ENCODE measurements at places on chromosomes 6 and 20. TPM values are rescaled to one million over a fixed set of nuclear protein-coding genes. Genes with fewer than 3 reads are reported as not detected.
A peak's percentile ranks its signal among the peaks of the same experiment; 100 is the strongest.

Gene LTB
- total RNA-seq, result 0.29 TPM

Gene RTF2
- 69.1 TPM for total RNA-seq

Gene AP5S1
- 25.3 TPM for total RNA-seq

Gene SRSF6
- total RNA-seq, result 70.1 TPM

Gene SSTR4
- not detected for total RNA-seq

Gene PTK7
- total RNA-seq, result 190 TPM

Gene STMND1
- total RNA-seq, result not detected

DNA sequence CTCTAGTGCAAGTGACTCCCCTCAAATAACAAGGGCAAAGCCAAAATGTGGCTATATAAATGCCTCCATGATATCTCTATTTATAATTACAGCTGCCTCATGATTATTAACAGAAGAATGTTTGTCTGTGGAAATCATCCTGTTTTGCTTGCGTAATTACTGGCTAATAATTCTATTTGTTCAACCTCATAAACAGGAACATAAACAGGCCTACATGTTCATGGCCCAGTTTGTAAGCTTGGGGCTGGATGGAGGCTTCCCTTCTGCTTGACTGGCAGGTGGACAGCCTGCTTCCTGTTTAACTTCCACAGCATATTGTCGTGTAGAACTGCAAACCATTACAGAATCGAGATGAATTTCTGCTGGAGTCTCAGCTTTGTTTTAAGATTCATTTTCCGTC is 766.0 kb upstream of the MAP3K7 start:
- no peak for DNase-seq

DNA sequence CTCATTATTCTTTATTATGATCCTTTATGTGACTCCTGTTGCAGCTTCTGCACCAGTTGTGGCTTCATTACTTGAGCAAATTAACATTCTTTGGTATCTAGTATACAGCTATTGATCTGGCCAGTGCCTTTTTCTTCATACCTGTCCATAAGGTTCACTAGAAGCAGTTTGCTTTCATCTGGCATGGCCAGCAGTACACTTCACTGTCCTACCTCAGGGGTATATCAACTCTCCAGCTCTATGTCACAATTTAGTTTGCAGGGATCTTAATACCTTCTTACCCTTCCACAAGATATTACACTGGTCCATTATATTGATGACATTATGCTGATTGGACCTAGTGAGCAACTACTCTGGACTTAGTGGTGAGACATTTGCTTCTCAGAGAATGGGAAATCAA is 46.6 kb downstream of the VTA1 start:
- DNase-seq, result no peak

DNA sequence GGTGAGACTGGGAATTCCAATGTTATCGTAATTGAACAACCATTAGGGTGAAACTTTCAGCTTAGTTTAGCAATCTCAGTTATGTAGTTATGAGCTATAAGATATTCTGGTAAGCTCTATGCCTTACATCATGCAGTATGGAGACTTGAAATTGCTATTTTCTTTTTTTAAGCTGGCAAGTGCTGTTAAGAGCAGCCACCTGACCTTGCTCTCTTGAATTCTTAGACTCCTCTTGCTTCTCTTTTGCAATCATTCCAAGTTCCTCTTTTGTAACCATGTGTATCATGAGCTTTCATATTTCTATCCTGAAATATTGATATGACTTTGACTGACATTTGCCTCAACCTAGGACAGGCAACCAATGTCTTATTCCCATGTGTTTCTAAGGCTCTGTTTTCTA is 446.3 kb upstream of the SLC35B3 start:
- DNase-seq, result no peak

- no peak for DNase-seq
These were observed 459.8 kb upstream of the CITED2 start for GRCh38 chr6:139834232-139834631.

GRCh38 chr6:108873251-108873650 is 25.0 kb downstream of the ARMC2 start:
- no peak for DNase-seq

DNA sequence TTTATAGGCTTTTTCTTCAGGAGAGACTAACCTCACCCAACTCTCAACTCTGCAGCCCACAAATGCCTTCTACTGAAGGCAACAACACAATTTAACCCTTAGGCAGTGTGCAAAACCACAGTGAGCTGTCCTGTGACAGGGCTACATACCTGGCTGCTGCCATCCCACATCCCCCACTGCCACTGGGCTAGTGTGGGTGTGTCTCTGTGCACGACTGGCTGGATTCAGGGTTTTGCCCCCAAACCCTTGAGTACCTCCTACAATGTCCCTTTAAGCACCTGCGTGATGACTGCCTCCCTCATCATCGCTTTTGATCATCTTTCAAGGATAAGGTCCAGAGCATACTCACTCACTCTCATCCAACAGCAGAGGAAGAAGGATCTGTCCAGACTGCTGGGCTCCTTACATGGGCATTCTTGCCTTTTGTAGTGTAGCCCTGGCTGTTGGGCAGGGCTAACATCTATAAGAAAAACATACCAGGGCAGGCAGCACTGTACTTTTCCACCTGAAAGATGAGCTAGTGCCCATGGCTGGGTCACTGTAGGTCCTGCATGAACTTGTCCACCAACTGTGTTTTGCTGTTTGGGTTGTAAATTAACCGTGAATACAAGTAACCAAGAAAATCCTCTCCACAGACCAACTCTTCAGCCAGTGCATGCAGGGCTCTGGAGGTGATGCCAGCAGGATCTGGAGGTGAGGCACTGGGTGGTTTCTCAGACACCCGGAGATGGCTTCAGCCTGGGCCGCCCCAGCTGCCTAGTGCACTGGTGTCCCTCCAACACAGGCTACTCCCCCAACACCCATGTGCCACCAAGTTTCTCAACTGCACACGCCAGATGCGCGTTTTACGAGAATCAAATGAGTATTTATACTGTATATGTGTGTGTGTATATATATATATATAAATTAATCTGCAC is 45.2 kb downstream of the PLCG1 start:
- DNase-seq, result no peak

DNA sequence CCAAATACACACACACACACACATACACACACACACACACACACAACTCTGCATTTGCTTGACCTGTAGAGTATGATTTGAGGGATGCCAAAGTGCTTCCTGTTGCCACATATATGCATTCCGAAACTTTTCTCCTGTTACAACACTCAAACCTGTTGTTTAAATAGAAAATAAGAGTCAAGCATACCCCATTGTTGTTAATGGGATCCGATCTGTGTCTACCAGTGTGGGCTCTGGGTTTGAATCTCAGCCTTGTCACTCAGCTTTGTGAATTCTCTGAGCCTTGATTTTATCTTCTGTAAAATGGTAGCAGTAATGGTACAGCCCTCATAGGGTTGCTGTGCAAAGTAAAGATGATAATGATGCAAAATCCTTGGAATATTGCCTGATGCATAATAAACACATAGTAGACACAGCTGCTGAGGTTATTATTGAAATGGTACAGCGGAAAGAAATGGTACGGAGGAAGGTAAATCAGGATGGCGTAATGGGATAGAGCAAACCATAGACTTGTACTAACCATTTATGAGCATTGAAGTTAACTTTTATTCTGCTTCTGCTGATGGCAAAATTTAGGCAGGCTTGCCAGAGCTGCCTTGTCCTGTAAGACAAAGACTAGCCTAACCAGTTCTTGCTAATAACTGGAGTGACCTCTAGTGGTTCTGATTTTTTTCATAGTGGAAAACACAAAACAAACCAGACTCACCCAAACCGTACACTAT is 113.5 kb upstream of the PHACTR1 start:
- no peak for DNase-seq

GRCh38 chr20:46695892-46696291 is 6.6 kb upstream of the TP53RK start:
- peak; percentile 73 for DNase-seq

DNA sequence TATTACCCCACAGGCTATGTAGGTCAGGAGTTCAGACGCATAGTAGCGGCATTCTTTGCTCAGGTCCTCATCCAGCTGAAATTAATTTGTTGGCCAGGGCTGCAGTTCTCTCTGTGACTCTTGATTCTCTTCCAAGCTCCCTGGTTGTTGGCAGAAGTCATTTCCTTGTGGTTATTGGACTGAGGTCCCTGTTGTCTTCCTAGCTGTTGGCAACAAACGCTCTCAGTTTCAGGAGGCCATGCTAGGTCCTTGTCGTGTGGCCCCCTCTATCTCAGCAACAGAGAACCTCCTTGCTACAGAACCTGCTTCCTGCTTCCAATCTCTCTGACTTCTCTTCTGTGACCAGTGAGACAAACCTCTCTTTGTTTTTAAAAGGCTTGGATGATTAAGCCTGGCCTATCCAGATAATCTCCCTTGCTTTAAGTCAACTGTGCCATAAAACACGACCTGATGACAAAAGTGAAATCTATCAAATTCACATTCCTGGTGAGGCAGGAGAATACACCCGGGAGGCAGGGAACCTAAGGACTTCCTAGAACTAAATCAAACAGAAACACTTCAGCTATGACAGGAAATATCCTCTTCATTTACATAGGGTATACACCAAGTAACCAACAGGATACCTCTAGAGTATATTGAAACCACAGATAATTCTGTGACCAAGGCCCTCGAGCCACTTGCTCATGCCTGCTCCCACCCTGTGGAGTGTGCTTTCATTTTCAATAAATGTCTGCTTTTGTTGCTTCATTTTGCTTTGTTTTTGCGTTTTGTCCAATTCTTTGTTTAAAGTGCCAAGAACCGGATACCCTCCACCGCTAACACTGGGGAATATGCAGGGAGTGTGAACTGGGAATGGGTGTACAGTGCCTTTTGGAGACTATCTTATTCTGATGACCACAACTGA is 196.0 kb downstream of the BTBD3 start:
- no peak for DNase-seq

GRCh38 chr6:113944701-113945100 is 26.2 kb downstream of the HDAC2 start:
- DNase-seq, result no peak
